Karpas-422 (cell line): ENCODE measurements at places on chromosomes 1 and 21.

GRCh38 chr1:242427519-242427918 is 97.0 kb downstream of the PLD5 start:
- DNase-seq = no peak

DNA sequence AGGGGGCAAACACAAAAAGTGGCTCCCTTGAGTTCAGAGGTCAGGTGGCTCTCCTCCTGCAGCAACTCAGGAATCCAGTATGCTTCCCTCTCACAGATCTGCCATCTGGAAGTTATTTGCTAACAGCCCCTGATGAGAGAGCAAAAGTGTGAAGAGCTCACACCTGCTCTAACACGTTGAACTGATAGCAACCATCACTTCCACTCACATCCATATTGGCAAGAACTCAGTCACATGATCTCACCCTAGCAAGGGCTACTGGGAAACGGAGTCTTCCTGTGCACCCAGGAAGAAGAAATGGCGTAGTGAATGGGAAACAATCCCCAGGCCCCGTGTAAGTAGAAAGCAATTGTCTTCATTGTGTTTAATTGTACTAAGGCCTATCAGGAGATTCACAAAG is 20.7 kb upstream of the SLC45A1 start:
- DNase-seq = no peak

- DNase-seq = no peak
Measured at GRCh38 chr1:46516200-46516950, 26.7 kb downstream of the DMBX1 start.

DNA sequence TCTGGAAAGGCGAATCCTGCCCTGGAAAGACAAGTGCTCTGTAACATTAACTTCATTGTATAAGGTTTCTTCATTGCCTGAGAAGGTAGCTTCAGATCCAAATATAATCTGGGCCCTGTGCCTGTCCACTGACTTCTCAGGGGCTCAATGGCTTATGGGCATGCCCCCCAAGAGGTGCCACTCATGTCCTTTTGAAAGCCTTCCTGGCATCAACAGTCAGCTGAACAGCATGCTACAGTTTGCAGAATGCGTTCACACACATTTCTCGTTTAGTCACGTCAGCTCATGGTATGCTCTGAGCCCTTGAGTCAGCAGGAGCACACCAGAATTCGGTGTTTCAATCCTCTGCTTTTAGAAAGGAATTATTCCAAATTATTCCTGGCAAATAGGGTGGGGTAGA is 23.8 kb downstream of the TMCC2 start:
- no peak for DNase-seq
